Stimulated activated naive B cell treated with anti-CD40 and anti-IgM and Interleukin-4, amounts not matched to agents 10 μg/mL and 1 μg/mL and 100 μg/mL, for 72 hours (primary cell): ENCODE measurements at places on chromosomes 3 and 15.

DNA sequence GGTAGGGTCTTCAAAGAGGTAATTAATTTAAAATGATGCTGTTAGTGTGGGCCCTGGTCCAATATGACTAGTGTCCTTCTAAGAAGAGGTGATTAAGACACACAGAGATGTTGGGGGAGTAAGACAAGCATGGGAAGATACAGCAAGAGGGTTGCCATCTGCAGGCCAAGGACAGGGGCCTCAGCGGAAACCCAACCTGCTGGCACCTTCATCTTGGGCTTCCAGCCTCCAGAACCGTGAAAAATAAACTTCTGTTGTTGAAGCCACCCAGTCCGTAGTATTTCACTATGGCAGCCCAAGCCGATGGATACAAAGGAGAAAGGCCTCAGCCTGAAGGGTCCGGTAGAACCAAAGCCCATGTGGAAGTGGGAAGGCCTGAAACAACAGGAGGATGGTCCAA is 161.7 kb upstream of the UBE2E1 start:
- no peak for DNase-seq
- H3K27ac ChIP-seq: no peak overlapping the region
- H3K4me3 ChIP-seq: no peak overlapping the region

DNA sequence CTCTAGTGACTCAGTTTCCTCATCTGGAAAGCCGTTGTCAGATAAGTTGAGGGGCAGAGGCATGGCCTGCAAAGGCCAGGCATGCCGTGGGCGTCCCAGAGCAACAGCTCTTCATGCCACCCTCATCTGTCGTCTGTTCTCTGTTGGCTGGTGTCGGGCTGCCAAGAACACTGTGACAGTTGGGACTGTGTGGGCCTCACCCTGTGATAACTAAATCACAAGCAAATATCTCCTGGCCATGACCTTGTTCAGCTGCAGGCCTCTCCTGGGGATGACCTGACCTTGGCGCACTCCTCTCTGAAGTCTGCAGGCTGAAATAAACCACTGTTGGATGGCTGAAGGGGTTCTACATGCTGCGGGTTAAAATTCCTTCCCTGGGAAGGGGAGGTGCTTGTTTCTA is 145.9 kb downstream of the SHQ1 start:
- peaks cover 2% of the 10 kb centered on the region for H3K4me1 ChIP-seq
- H3K27ac ChIP-seq: no peak overlapping the region
- H3K27me3 ChIP-seq: peaks cover 34% of the 10 kb centered on the region
- no peak for DNase-seq
- H3K4me3 ChIP-seq: no peak overlapping the region
- no peaks in the 10 kb centered on the region for H3K36me3 ChIP-seq

DNA sequence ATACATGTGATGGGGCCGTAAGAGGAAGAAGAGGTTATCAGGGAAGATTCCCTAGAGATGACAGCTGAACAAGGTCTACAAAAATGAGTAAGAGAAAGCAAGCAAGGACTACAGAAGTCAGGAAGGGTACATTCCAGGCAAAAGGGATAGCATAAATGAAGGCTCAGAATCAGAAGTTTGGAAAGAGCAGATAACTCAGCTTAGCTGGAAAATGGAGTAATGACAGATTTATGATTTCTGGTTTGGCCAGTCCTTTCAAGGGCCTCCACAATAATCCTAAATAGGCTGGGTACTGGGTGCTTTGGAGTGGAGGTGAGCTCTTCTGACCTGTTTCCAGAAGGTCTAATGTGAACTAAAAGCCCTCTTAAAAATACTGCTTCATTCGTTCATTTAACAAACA is 110.7 kb downstream of the MYO5A start:
- H3K4me3 ChIP-seq: no peak overlapping the region
- no peak overlapping the region for H3K27ac ChIP-seq
- peaks cover 23% of the 10 kb centered on the region for H3K4me1 ChIP-seq
- DNase-seq: no peak
- no peaks in the 10 kb centered on the region for H3K27me3 ChIP-seq

GRCh38 chr3:100992231-100993012 is 799 bp downstream of the ABI3BP start:
- H3K4me3 ChIP-seq: no peak overlapping the region
- no peaks in the 10 kb centered on the region for H3K4me1 ChIP-seq
- no peaks in the 10 kb centered on the region for H3K27me3 ChIP-seq

DNA sequence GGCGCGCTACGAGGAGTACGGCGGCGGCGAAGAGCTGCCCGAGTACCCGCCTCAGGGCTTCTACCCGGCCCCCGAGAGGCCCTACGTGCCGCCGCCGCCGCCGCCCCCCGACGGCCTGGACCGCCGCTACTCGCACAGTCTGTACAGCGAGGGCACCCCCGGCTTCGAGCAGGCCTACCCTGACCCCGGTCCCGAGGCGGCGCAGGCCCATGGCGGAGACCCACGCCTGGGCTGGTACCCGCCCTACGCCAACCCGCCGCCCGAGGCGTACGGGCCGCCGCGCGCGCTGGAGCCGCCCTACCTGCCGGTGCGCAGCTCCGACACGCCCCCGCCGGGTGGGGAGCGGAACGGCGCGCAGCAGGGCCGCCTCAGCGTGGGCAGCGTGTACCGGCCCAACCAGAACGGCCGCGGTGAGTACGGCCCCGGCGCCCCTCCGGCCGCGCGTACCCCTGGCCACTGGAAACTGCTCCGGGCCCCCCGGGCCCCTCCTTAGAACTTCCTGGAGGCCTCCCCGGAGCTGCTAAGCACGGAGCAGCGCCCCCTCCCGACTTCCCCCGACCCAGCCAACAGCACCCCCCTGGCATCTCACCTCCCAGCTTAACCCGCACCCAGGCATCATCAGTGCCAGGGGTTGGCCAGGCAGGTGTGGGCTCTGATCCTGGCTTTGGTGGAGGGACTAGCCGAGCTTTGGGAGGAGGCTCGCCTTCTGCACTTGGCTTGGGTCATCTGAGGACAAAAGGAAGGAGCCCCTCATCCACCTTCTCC is 1.4 kb downstream of the LOXL1 start:
- H3K36me3 ChIP-seq: no peaks in the 10 kb centered on the region
- H3K4me3 ChIP-seq: peak overlapping the region; percentile 81
- H3K27me3 ChIP-seq: peaks cover 75% of the 10 kb centered on the region
- H3K4me1 ChIP-seq: peaks cover 29% of the 10 kb centered on the region

GRCh38 chr15:28110481-28110881 is 11.4 kb upstream of the OCA2 start:
- H3K27me3 ChIP-seq: peaks cover 10% of the 10 kb centered on the region
- no peak overlapping the region for H3K27ac ChIP-seq
- H3K4me3 ChIP-seq: no peak overlapping the region
- no peak for DNase-seq

DNA sequence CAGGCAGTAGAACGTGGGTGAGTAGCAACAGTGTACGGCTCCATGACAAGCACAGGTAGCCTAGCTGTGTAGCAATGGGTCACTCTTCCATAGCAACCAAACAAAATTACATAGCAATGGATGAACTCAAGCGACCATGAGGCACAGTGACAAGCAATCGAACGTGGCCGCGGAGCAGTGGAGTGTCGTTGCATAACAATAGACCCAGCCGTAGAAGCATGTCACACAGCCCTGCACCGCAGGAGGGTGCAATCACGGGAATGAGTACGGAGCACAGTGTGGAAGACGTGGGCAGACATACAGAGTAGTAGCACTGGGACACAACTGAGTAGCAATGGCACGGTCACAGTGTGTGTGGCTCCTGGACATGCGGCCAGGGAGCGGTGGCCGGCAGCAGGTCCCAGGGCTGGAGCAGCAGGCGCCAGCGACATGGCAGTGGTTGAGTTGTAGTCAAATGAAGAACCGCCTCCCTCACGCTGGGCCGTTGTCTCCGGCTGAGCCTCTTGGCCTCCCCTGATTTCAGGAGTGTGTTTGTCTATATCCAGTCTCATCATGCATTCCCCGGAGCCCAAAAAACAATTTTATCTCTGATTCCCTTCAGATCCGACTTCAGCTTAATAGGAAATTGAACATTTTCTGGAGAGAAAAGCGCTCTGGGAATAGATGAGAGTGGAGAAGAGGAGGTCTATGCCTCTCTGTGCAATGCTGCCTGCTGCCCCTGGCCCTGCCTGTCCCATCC is 64.1 kb downstream of the CCDC33 start:
- H3K4me1 ChIP-seq: no peaks in the 10 kb centered on the region
- no peak overlapping the region for H3K4me3 ChIP-seq
- H3K27me3 ChIP-seq: peaks cover 61% of the 10 kb centered on the region
- DNase-seq: no peak

- H3K27ac ChIP-seq: no peak overlapping the region
- no peaks in the 10 kb centered on the region for H3K4me1 ChIP-seq
- H3K27me3 ChIP-seq: peaks cover 5% of the 10 kb centered on the region
- DNase-seq: no peak
Measured at GRCh38 chr15:95132774-95133173, 901.4 kb downstream of the MCTP2 start.

GRCh38 chr3:32847528-32847927 is 29.7 kb downstream of the TRIM71 start:
- no peak overlapping the region for H3K4me3 ChIP-seq
- H3K4me1 ChIP-seq: peaks cover 5% of the 10 kb centered on the region
- no peak for DNase-seq
- no peak overlapping the region for H3K27ac ChIP-seq

DNA sequence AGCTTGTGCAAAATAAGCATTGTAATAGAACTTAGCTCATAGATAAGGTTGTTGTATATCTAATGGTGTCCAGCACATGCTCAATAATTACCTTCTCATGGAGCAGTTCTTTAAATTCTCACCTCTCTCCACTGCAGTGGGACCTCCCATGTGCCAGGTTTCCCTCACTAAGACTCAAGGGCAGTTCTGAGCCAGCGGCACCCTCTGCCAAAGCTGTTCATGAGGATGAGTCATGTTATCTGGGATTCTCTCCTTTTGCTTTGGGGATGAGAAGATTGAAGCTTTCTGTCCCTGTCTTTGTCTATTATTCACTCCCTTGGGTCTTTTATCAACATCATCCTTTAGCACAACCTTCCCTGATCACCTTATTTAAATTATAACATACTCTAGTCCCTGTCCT is 15.6 kb upstream of the AMOTL2 start:
- H3K27ac ChIP-seq: no peak overlapping the region
- no peaks in the 10 kb centered on the region for H3K36me3 ChIP-seq
- H3K4me1 ChIP-seq: no peaks in the 10 kb centered on the region
- no peak for DNase-seq
- H3K27me3 ChIP-seq: peaks cover 15% of the 10 kb centered on the region

DNA sequence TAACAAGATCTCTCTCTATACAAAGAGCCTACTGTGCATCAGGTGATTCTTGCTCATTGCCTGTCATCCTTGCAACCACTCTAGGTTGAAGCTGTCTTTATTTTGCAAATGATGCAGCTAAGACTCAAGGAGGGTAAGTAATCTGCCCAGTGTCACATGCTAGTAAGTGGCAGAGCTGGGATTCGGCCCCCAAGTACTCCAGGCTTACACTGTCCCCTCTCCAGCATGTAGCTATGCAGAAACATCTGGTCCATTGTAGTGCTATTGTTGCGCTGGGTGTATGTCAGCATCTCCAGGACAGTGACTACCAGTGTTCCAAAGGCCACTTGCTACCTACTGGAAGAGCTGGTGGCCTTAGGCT is 248.9 kb downstream of the SLCO3A1 start:
- no peak overlapping the region for H3K4me3 ChIP-seq
- no peak for DNase-seq
- no peak overlapping the region for H3K27ac ChIP-seq
- H3K4me1 ChIP-seq: peaks cover 9% of the 10 kb centered on the region

DNA sequence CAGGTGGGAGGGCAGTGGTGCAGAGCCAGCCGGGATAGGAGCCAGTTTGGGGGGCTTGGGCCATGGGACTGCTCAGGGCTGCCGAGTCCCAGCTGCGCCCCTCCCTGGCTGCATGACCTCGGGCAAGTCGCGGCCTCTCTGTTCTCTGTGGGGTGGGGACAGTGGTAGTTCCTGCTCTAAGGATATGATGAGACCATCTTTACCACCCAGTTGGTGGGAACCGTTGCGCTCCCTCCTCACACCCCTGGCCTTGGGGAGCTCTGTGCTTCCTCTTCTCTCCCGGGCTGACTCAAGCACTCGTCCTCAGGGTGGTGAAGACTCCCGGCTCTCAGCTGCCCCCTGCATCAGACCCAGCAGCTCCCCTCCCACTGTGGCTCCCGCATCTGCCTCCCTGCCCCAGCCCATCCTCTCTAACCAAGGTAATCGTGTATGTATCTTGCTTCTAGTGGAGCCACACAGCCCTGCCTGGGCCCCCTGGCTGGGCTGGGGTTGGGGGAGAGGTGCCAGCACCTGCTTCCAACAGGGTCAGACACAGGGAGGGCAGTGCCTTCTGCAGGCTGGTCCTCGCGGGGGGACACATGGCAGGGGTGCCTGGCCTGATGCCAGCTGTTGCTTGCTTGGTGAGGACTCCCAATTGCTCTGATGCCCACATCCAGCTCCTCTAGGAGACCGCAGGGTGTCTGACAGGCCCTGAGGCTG is 15.1 kb upstream of the STAB1 start:
- H3K27ac ChIP-seq: peak overlapping the region; percentile 56
- H3K4me1 ChIP-seq: no peaks in the 10 kb centered on the region
- H3K36me3 ChIP-seq: peaks cover 43% of the 10 kb centered on the region
- DNase-seq: no peak

DNA sequence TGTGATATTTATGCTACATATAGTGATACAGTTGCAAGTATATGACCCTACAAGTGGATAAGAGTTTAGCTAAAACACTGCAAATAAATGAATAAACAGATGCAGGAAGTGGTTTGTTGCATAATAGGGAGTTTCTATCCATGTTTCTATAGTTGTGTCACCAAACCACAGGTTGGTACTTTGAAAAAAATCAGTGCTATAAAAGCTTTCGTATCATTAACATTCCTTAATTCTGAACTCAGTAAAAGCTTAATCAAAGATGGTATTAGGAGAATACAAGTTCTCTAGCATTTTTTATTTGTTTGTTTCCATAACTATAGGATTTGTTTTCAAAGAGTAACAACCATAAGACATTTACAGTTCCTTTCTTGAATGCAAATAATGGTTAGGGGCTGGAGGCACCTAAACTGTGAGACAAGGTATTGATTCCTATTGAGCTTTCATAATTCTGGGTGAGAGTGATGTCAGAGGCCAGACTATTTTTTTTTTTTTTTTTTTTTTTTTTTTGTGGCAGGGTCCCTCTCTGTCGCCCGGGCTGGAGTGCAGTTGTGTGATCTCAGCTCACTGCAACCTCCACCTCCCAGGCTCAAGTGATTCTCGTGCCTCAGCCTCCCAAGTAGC is 29.6 kb downstream of the CPOX start:
- H3K36me3 ChIP-seq: no peaks in the 10 kb centered on the region
- H3K27ac ChIP-seq: no peak overlapping the region
- peaks cover 8% of the 10 kb centered on the region for H3K4me1 ChIP-seq
- DNase-seq: no peak
- no peak overlapping the region for H3K4me3 ChIP-seq

DNA sequence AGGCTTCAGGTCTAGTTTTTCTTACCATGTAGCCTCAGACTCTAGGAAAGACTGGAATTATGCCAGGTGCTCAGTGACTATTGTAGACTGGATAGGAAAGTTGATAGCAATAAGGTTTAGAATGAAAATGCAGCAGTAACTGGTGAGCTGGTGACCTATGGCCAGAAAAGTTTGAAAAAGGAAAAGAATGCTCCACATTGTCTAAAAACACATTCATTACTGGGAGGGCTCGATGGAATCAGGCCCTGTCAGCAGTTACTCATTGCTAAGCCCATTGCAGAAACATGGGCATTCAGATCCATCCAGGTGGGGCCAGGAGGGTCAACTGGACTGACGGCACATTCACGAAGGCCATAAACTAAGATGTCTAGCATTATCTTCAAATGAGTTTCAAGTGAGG is 8.7 kb upstream of the MBNL1 start:
- DNase-seq: no peak
- no peaks in the 10 kb centered on the region for H3K27me3 ChIP-seq
- no peak overlapping the region for H3K4me3 ChIP-seq

- no peaks in the 10 kb centered on the region for H3K36me3 ChIP-seq
- peaks cover 6% of the 10 kb centered on the region for H3K4me1 ChIP-seq
- peak within 1 kb of the TSS; percentile 6 for H3K27ac ChIP-seq
- peak within 1 kb of the TSS; percentile 75 for H3K4me3 ChIP-seq
Measured at GRCh38 chr15:69298697-69299441, at the start of gene PAQR5. TSS of gene PAQR5 (plus strand) at chr15:69298912. CDS start at chr15:69360081, 61,169 bp downstream.
